Stimulated activated CD8-positive, alpha-beta memory T cell treated with anti-CD3 and anti-CD28 coated beads, Interleukin-7, amount 100 ng/mL, for 4 hours (primary cell): ENCODE measurements at places on chromosomes 5 and 9.
A peak's percentile ranks its signal among the peaks of the same experiment; 100 is the strongest.

- no peak for DNase-seq
These were observed 130.4 kb downstream of the PRELID2 start for GRCh38 chr5:145704724-145705123.

DNA sequence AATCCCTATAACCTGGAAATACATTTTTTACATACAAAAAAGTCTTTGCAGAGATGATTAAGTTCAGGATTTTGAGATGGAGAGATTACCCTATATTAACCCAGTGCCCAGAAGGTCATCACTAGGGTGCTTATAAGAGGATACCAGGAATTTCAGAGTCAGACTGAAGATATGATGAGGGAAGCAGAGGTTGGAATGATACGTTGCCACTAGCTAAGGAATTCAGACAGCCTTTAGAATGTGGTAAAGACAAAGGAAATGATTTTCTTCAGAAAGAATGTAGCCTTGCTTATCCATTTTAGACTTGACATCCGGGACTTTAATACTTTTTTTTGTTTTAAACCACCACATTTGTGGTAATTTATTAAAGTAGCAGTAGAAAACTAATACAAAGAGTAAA lies 2176.8 kb upstream of the C9orf72 start:
- no peak for DNase-seq

DNA sequence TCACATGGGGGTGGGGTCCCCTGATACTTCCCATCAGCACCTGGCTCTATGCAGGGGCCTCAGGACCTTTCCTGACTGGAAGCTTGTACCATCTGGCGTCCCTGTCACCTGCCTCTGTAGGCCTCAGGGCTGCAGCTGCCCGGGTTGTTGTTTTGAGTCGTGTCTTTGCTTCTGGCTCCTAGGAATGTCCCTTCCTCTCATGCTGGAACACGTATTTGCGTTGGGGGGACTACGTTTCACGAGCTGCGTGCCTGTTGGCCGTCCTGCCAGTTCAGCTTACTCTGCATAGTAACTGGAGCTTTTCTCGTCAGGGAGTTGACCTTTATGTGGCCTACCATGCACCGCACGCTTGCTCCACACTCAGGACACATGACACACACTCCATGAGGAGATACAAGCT lies 54.9 kb upstream of the IRX4 start:
- no peak for DNase-seq

- DNase-seq: no peak
These were observed 192.7 kb downstream of the FANCC start for GRCh38 chr9:95124582-95125367.

GRCh38 chr5:149645725-149646124 lies 64.4 kb downstream of the ARHGEF37 start:
- no peak for DNase-seq

DNA sequence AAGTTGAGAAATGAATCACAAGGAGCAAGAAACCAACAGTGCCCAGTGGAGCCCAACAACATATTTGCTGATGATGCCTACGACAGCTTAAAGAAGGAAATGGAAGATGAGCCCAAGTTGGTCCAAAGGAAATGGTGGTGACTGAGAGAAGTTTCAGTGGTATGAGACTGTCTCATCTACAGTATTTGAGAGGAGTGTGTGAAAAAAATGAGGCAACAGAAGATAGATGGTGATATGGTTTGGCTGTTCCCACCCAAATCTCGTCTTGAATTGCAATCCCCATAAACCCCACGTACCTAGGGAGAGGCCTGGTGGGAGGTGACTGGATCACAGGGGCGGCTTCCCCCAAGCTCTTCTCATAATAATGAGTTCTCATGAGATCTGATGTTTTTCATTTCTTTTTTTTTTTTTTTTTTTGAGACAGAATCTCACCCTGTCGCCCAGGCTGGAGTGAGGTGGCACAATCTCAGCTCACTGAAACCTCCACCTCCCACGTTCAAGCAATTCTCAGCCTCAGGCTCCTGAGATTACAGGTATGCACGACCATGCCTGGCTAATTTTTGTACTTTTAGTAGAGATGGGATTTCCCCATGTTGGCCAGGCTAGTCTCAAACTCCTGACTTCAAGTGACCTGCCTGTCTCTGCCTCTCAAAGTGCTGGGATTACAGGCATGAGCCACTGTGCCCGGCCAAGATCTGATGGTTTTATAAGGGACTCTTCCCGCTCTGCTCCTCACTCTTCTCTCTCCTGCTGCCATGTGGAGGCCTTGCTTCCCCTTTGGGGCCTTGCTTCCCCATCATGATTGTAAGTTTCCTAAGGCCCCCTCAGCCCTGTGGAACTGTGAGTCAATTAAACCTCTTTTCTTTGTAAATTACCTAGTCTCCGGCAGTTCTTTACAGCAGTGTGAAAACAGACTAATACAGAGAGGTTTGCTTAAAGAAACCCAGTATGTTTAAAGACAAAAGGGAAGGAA lies 30.2 kb downstream of the EFCAB9 start:
- DNase-seq: peak; percentile 2

- peak; percentile 1 for DNase-seq
These were observed 102.4 kb upstream of the PARP8 start for GRCh38 chr5:50564079-50564478.

DNA sequence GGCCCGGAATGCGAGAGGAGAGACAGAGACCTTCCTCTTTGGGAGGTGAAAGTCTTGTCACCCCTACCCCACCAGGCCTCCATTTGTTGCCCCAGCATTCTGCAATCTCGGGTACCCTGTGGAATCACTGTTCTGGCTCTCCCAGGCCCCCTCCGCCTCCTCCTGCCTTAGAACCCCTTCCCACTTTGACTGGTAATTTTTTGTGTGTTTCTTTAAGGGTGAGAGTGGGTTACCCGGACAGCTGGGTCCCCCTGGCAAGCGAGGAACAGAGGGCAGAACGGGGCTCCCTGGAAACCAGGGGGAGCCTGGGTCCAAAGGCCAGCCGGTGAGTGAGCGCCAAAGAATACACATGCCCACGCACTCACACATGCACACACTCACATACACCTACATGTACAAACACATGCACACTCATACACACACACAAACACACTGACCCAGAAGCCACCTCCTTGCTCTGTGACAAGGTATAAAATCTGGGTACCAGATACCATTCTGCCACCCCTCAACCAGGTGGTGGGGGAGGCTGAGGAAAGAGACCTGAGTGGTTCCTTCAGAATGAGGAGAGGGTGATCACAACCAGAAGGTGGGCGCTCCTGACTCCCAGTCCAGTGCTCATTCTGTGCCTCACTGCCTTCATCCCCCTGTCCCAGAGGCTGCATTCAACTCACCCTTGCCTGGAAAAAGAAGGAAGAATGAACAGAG lies 30.9 kb upstream of the ORM1 start:
- no peak for DNase-seq
